Naive thymus-derived CD8-positive, alpha-beta T cell (primary cell): ENCODE measurements at places on chromosomes 13 and 19.
A peak's percentile ranks its signal among the peaks of the same experiment; 100 is the strongest.

- no peak for DNase-seq
Measured at GRCh38 chr13:111876506-111876905, 190.4 kb upstream of the SOX1 start.

DNA sequence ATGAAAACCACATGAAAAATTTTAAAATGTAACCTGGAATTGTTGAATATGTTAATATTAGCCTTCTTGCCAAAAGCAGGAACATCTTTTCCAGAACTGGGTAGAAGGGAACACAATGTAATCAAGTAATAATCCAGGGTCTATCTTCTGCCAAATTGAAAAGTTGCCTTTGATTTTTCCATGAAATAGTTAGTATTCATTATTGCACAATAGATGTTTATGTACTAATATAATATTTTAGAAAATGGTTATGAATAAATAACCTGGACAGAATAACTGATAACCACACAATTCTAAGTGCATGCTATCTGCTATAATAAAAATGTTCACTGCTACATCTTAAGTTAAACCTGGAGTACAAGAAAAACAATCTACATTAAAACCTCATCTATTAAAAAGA, 802.3 kb downstream of the LIG4 start:
- DNase-seq: no peak

DNA sequence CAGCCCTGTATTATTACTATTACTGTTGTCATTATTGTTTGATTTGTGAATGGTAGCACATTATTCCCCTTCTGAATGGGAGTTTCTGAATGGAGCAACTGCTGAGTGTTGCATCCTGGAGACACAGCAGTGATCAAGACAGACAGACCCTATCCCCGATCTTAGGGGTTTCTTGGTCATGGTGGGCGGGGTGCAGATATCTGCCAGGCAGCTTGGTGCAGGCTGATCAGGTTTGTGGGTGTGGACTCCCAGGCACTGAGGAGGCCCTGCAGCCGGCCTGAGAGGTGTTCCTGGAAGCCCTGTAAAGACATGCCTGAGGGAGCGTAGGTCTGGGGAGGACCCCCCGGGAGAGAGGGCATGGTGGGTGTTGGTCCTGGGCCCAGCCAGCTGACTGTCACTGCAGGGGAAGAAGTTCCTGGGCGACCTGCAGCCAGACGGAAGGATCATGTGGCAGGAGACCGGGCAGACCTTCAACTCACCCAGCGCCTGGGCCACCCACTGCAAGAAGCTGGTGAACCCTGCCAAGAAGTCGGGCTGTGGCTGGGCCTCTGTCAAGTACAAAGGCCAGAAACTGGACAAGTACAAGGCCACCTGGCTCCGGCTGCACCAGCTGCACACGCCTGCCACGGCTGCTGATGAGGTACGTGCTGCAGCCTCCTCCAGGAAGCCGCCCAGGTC, 2.1 kb downstream of the MPND start:
- no peak for DNase-seq

DNA sequence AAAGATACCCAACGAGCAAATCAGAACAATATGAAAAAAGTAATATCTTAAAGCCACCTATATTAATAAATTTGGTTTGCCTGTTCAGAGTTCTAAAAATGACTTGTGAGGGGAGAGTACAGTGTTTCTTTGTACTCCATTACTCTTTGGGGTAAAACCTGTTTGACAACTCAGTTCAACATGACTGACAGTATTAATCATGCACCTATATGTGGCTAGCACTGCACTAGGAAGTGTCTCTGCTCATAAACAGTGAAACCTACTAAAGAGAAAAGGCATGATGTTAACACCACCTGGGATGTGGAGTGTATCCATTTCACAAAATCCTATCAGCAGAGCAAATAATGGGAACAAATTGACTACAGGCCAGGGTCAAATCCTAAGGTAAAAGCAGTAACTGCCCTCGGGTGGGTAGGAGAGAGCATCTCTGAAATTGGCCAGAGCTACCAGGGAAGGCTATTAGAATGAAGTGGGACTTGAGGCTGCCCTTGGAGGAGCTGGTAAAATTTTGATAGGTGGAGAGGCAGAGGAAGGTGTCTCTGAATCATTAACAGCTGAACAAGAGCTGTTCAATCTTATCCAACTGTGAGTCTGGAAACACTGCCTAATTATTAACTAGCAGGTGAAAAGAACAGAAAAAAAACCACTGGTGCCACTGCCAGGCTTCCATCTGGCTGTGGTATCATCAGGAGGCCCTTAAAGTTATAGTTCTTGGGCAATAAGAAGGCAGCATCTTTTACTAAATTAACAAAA, 365.1 kb downstream of the DNAJC15 start:
- no peak for DNase-seq

DNA sequence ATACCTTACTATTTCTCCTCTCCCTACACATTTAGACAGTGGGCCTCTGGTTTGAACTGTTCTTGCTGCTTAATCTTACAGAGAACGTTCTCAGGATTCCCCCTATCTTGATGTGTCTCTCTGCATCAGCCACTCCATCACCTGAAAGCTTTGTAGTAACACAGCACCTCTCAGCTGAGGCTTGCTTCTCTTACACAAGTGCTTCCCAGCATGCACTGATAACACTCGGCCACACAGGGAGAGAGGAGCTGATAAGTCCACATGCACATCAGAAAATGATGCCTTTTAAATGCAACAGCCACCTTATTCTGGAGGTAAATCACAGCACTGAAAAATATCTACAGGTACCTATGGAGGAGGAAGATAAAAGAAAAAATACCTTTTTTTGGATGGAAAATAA, 192.2 kb upstream of the TSHZ3 start:
- no peak for DNase-seq

GRCh38 chr13:88627071-88627470, 955.9 kb downstream of the SLITRK5 start:
- DNase-seq: no peak

DNA sequence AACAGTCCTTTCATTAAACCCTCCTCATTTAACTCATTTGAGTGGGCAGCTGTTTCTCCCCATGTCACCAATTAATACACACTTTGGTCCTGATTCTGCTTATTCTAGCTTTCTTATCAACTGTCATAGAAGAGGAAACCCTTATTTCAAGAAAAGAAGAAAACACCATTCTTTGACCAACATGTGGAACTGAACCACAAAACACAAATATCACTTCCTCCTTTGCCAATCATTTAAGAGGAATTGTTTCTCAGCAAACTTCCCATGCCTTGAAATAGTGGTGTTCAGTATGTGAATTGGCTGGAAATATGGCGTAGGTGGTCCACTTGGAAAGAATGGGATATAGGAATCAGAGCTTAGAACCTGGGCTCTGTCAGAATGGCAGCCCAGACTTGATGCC, 20.4 kb downstream of the MBD3L2B start:
- DNase-seq: no peak

DNA sequence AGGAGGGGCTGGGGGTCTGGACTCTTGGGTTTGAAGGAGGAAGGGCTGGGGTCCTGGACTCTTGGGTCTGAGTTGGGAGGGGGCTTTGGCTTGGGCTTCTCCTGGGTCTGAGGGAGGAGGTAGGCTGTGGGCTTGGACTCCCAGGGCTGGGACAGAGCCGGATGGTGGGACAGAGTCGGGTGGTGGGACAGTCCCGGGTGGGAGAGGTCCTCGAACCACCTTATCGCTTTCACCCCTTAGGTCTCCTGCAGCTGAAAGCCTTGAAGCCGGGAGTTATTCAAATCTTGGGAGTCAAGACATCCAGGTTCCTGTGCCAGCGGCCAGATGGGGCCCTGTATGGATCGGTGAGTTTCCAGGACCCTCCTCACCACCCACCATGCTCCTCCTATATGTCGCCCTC, 1.4 kb downstream of the FGF21 start:
- no peak for DNase-seq

- peak; percentile 88 for DNase-seq
Measured at GRCh38 chr13:94601446-94602431, at the start of gene GPR180. GPR180 (plus strand) TSS chr13:94601857; CDS start chr13:94601928, 71 bp downstream.

DNA sequence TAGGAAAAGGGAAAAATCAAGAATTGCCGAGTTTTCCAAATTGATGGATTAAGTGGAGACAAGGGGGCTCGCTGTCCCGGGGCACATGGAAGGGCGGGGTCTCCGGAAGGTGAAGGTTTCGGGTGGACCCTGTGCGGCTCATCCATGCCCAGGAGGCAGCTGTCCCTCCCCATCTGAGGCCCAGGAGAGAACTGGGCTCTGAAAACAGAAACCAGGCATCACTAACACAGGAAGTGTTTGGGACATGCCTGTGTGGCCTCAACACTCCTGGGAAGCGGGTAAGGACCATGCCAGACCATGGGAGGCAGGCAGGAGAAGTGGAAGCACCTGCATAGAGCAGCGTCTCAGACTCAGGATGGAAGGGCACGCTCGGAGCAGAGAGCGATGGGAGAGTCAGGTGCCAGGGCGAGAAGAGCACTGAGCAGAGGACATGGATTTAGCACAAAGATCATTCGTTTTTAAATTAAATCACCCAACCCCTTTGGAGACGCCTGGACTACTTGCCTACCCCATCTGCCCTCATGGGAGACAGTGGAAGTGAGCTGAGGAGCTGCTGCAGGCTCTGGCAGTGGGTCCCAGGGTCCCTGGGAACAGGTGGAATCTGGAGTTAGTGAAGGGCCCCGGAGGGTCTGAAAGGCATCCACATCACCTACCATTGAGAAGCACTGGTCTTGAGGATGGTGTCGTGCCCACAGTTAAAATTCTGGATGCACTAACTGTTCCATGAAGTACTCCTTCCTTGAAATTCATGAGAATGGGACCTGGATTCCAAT, 183.2 kb upstream of the SOX1 start:
- no peak for DNase-seq

GRCh38 chr19:2813235-2814160, 6.2 kb upstream of the ZNF554 start:
- DNase-seq: no peak

DNA sequence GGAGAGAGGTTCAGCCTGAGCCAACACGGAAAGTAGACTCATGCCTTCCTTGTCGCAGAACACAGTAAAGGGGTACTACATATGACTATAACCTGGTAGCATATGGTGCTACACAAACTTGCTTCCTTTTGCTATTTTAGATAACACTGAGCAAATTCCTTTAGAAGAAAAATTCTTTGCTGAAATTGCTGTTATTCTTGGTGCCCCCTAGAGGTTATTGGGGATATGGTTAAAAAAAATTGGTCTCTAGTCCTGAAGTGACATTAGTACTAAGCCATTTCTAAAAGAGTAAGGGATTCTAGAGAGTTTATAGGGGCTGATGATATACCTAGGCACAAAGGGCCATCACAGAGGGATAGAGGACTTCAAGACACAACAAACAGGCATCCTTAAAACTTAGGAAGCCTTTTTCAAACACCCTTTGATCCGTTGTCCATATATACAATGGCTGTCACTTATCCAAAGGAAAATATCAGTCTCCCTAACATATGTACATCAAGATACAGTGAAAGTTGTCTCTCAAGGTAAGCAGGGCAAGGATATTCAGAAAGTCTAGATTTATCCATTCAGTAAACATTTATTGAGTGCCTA, 13.9 kb upstream of the HS6ST3 start:
- DNase-seq: no peak

GRCh38 chr19:35436477-35437405, 11.3 kb upstream of the FFAR2 start:
- DNase-seq: no peak

GRCh38 chr13:54373211-54373610, 1344.6 kb downstream of the OLFM4 start:
- no peak for DNase-seq

DNA sequence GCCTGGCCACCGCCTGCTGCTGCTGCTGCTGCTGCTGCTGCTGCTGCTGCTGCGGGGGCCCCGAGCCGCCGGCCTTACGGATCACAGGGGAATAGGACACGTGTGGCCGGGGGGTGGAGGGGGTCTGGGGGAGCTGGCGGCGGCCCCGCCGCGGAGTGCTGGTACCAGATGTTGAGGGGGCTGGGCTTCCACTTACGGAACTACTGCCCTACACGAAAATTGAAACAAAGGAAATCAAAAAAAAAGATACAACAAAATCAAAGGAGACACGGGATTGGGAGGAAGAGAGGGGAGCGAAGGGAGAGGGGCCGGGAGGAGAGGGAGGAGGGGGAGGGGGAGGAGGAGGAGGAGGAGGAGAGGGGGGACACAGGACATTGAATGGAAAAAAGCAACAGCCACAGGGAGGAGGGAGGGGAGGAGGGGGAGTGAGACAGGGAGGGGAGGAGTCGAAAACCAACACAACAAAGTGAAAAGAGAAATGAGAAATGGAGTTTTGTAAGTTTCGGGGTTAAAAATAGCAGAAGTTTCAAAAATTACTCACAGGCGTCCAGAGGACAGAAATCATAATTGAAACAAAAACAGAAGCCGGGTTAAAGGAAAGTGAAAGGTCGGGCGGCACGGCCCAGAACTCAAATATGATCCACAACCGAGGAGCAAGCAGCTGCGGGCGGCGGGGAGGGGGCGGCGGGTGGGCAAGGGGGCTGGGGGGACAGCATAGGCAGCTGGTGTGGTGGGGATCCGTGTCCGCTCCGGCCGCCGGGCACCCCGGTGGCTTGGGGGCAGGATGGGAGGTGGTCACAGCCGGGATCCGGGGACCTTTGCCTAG, 57.8 kb downstream of the IER2 start:
- peak; percentile 41 for DNase-seq

- no peak for DNase-seq
Measured at GRCh38 chr13:75836441-75836840, 200.3 kb downstream of the LMO7 start.

DNA sequence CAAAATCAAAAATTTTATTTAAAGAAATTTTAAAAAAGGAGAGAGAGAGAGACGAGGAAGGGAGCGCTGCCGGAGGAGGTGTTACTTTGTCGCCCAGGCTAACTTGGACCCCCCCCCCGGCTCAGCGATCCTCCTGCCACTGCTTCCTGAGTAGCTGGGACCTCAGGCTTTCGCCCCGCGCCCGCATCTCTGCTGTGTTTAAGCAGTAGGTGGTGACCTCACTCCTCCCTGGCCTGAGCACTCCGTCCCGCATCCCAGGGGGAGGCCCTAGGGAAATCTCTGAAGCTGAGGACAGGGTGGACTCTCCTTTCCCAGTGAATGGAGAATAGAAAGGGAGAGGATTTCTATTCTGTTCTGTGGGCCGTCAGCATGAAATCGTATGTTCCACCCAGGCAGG, 485 bp upstream of the ZNF845 start:
- DNase-seq: peak; percentile 21

DNA sequence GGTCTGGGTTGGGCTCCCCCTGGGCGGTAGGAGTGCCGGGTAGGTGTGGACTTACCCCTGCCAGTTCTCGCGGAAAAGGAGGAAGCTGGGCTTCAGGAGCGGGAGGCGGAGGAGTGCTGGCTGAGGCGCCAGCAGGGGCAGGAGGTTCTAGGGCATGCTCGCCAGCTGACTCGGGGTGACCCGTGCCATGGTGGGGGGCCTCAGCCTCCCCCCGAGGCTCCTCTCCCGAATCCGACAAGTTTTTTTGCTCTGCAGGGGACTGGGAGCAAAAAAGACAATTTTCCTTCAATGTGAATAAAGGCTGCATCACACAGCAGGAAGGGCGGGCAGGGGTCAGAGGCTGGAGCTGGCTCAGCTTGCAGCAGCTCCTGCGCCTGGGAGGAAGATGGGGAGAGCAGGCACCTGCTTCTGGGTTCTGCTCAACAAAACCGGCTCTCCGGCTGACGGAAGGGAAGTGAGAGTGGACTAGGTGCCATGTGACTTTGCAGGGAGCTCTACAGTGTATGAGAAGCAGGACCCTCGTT, 26.5 kb downstream of the RANBP3 start:
- DNase-seq: no peak
